IPS-NIHi11 (cell line): ENCODE measurements at places on chromosomes 7 and 10.

DNA sequence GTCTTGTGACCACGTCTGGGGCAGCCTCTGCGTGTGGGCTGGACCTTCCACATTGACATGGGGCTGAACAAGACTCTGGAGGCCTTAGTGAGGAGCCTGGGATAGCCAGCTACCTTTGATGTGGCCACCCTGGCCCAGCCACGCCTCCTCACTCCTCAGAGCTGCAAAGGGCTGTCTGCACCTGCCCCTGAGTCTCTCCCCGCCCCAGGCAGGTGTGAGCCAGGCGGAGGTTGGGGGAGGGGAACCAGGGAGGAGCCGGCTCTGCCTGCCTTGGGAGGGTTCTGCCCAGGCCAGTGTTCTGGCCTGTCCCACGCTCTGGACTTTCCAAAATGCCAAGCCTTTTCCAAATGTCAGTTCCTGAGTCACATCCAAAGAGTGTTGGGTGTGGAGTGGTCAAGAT is 72.2 kb downstream of the GTF2IRD1 start:
- peak; percentile 84 for DNase-seq

DNA sequence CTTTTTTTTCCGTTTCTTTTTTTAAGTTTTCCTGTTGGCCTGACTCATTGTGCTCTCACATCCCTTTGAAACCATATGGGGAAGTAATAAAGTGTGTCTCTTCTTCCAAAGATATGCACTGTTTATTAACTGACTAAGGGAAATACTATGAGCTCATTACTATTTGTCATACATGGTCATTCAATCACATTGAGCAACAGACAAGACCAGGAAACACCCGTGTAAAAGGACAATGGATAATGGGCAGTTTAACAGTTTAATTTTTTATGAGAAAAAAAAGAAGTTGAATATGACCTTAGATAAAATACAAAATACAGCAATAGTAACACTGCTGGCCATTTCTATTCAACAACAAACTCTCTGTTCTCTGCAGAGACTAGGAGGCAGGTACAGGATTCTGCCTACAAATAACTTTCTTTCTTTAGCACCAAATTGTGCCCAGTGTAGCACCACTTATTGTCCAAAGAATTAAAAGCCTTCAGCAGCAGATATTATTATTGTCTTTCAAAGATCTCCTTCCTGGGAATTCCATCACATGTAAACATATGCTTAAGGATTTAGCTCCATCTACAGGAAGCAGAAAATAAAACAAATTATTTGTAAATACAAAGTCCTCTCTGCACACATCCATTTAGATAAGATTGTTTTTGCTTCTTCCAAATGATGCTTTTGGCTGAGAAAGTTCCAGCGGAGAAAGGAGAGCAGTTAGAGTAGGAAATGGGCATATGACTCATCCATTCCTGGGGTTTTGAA is 55.0 kb upstream of the AKR1E2 start:
- peak; percentile 51 for DNase-seq

- DNase-seq = no peak
Observed at GRCh38 chr7:77985974-77986339, 187.4 kb downstream of the PHTF2 start.

DNA sequence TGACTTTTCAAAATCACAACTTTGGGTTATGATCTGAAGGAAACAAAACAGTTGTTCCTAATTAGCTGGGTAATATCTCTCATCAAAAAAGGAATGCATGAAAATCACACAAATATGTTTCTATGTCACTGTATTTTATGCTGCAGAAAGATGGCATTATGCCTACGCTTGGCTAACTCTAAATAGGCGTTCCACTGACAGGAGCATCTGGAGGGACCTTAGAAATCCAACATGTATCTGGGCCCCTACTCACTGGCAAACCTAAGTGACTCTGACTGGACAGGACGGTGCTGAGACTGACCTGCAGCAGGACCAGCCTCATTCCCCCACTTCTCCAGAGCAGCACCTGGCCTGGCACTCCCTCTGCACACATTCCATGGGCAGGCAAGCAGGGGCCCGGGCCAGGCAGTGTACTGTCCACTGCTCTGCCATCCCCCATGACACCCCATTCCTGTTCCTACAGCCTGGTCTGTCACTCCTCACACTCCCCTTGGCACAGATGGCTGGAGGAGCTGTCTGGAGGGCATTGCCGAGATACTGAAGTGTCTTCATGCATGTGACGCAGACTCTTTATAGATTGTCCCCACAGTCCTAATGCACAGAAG is 2.6 kb upstream of the MYL7 start:
- DNase-seq = no peak

- DNase-seq = no peak
Observed at GRCh38 chr10:94193466-94193924, 169.2 kb downstream of the NOC3L start.

DNA sequence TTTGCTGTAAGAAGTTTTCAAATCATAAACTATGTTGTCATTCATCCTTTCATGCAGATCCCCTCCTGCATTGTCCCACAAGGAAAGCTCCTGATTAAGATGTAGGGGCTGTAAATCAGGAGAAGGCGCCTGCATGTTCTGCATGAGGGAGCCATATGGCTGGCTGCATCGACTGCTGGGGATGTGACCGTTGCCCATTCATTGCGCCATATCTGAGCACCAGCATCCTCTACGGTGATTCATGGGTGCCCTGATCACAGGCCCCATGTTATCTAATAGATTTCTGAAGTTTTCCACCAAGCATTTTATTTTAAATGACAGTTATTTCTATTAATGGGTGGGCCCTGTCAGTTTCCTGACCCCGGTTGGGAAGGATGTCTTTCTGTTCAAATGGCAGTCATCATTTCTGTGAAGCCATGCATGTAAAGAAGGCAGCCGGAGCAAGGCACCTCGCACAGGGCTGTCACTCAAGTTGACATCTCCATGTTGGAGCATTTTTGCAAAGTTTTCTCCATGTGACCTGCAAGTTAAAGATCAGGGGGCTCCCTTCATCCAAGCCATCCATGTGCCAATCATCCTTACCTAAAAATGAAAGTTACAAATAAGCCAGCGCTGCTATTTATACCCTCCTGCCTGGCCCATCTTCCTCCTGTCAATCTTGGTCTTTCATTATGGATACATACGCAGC is 128.8 kb downstream of the TEX36 start:
- DNase-seq = no peak

DNA sequence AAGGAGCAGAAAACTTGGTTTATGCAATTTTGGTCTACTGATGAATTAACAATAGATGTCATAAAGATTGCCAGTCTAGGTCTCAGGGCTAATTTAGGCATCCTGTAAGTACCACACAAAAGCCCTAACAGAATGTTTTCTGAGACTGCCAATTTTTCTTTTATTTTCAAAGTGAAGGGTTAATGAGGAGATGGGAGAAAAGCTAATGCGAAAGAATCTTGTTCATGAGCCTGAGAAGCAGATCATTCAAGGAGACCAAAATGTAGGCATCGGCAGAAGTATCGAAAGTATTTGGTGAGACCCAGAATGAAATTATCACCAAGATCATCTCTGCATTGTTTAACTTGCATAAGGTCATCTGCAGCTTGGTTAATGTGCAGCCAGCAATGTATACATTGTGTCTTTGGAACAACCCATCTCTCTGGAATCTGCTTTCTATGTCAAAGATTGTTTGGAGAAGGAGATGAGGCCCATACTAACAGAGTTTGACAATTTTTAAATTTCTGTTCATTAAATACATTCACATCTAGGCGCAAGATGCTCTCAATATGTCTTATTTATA is 163.3 kb upstream of the GLI3 start:
- no peak for DNase-seq

DNA sequence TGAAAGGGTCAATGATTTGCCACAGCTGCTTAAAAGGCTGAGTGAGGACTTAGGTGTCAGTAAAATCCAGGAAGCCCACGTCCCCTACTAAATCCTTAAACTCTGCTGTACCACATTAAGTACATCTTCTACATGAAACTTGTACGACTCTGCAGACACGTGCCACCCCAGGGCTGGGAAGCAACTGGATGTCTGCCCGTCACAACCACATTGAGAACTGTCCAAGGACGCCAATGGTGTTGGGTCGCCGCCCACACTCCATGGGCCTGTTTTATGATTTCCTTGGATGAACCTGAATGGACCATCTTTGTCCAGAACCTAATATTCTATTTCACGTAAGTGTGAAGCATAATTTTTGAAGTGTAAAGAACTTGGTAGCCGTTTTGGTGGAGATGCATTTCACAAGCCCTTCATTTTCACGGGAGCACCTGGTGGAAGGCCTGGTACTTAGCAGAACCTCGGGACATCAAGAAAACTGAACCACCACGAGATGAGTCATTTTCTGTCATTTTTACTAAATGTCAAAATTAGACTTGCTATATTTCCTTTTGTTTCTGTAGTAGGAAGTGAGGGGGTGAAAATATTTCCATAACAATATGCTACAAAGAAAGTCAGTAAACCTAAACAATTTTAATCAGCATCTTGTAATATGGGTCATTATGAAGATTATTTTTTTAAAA is 134.9 kb downstream of the SFMBT2 start:
- no peak for DNase-seq

- no peak for DNase-seq
Observed at GRCh38 chr7:111638078-111638477, 75.8 kb upstream of the IMMP2L start.

DNA sequence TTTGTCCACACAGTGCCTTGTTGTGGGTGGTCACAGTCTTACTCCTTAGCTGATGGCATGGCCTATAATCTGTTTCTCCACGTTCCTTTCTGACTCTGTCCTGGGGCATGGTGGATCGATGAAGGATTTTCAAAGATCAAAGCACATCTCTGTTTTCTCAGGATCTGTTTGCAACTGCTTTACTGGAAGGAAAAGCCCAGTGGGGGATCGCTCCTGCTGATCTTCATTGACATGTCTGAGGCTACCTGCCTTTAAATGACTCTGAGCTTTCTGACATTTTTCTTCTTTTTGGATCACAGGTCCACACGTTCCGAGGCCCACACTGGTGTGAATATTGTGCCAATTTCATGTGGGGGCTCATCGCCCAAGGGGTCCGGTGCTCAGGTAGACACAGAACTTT is 68.0 kb upstream of the PRR15 start:
- peak; percentile 26 for DNase-seq

DNA sequence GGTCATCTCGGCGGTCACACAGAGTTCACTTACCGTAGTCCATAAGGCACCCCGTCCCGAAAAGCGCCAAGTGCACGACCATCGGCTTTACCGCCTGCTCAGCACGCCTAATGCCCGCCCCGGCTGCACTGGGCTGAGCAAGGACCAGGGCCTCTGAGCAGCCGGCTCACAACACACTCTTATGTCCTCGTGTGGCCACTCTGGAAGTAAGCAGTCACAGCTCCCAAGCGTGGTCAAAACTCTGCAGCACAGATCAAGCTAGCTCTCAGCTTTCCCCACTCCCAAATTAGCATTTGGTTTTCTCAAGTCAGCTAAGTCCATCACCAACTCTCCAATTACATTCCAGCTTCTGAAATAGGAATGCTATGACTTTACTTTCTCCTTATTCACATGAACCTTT is 57.7 kb downstream of the MAD1L1 start:
- DNase-seq = no peak

- no peak for DNase-seq
Observed at GRCh38 chr7:122430710-122431109, 126.2 kb upstream of the FEZF1 start.

- DNase-seq = no peak
Observed at GRCh38 chr10:91444211-91445182, 34.4 kb downstream of the HECTD2 start.

GRCh38 chr7:25360451-25360850 is 132.2 kb upstream of the NPVF start:
- DNase-seq = no peak

GRCh38 chr7:138032770-138033169 is 30.9 kb upstream of the CREB3L2 start:
- DNase-seq = no peak

- DNase-seq = no peak
Observed at GRCh38 chr10:117534321-117535297, 7.9 kb upstream of the EMX2 start.
